ENCODE measurements at places on chromosomes 13 and 19.

- no peak for DNase-seq
Measured at GRCh38 chr13:48806522-48806921, 152.8 kb downstream of the CYSLTR2 start.

DNA sequence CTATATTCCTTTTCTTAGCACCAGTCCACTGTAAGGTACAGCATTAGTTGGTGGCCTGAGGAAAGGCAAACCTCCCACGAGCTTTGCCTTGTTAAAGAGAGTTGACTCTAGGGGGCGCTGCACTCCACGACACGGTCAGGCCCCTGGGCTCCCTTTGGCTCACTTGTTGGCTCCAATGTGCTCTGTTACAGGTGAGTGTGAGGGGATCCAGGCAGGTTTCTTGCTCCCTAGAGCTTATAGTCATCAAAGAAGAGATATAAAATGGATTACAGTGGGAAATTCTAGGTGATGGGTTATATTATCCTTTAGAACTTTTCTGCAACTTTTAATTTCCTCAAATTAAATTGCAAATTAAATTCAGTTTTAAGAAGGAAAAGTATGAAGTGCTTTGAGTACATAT, 3.7 kb downstream of the WDR87 start:
- DNase-seq: peak; percentile 66

DNA sequence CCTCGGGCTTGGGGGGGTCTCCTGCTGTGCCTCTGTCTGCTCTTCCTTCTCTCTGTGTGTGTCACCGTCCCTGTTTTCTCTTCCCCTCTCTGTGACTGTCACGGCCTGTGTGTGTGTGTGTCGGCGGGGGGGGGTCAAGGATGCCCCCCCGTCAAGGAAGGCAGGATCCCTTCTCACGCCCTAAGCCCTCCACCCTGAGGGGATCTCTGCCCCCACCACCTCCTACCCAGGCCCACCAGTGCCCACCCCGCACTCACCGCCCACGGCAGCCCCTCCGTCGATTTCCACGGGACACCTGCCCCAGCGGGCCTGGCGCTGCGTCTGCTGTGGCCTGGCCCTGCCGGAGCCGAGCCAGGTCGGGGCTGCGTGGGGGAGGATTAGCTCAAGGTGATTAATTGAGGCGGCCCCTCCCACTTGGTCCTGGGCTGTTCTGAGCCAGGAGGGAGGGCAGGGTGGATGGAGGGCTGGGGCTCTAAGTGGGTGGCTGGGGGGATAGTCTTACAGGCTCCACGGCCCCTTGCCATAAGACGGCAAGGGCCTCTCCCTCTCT, at the start of gene RAX2:
Gene RAX2, minus strand, starts transcription at position 323 of the 550 bp plus-strand sequence. CDS start 486 bp downstream, outside the sequence.
- no peak for DNase-seq

DNA sequence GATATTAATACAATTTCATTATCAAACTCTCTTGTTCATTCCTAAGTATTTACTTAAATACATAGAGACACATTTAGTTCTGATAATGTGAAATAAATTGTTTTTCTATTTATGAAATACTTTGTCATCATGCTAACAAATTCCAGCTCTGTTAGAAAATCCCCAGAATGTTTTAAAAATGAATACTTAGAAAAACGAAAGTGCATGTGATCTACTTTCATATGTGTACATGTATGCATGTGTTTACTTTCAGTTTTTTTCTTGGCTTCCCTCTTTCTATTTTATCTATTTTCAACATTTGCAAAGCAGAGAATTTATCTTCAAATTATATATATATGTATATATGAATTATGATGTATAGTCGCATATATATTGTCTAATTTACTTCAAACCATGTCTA, 1110.0 kb upstream of the PCDH20 start:
- no peak for DNase-seq

DNA sequence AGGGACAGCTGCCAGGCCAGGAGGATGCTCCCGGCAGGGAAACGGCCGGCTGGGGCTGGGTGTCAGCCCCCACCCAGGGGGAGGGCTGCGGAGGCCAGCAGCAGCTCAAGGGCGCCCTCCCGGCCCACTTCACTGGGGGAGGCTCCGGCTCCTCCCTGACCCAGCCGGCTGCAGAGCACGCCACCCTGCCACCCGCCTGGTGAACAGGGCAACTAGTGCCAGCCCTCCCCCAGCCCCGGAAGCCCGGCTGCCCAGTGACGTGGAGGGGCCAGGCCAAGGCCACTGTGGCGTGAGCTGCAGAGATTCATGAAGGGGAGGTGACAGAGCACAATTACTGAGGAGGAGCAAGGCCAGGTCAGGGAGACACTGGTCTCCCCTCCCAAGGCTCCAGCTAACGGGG, 14.7 kb downstream of the REXO1 start:
- DNase-seq: no peak

DNA sequence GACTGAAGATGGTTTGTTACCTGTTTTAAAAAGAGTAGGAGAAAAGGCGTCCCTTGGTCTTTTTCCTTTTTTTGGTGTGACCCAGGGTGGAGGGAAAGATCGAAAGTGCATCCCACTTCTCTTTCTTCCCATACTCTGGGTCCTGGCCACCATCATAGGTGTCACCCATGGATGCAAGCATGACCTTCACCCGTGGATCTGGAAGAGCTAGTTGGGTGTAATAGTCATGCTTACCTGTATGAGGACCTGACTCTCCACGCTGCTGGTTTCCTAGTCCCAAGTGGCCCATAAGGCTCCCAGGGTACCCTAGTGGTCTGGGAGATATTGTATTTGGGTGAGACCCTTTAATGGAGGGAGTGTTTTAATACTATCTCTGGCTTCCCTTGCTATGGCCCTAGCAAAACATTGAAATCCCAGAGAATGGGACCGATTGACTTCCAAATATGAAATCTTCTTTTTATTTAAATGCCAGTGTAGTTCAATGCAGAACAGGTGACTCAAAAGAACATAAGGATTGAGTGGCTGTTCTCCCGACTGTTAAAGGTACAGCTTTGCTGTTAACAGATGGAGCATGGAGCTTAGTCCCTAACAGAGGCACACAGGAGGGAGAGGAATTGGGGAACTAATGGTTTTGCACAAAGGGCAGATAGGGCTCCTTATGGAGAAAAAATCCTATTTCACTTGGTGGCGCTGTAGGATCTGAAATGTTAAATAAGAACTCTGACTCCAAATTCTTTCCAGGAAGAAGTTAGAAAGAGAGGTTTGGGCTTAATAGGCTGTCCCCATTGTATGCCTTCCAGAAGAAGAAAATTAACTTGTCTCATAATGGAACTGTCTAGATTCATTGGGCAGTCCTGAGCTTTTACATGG, 7.0 kb upstream of the ZNF550 start:
- DNase-seq: no peak

DNA sequence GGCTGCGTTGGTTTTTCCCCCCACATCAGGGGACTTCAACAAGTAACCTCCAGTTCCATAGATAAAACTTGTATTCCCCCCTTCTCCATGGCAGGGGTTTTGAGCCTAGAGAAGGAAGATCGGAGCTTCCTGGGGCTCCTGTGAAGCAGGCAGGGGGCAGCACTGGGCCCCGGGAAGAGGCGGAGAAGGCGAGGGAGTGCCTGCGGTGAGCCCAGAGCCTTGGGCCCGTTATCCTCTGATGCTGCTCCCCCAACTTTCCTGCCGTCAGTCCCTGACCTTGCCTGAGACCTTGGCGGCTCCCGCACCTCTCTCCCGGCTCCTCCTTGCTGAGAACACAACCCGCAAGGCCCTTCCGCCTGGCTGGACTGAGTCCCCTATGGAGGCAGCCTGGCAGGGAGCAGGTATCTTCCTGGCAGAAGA, 2.5 kb downstream of the LIPE start:
- no peak for DNase-seq

DNA sequence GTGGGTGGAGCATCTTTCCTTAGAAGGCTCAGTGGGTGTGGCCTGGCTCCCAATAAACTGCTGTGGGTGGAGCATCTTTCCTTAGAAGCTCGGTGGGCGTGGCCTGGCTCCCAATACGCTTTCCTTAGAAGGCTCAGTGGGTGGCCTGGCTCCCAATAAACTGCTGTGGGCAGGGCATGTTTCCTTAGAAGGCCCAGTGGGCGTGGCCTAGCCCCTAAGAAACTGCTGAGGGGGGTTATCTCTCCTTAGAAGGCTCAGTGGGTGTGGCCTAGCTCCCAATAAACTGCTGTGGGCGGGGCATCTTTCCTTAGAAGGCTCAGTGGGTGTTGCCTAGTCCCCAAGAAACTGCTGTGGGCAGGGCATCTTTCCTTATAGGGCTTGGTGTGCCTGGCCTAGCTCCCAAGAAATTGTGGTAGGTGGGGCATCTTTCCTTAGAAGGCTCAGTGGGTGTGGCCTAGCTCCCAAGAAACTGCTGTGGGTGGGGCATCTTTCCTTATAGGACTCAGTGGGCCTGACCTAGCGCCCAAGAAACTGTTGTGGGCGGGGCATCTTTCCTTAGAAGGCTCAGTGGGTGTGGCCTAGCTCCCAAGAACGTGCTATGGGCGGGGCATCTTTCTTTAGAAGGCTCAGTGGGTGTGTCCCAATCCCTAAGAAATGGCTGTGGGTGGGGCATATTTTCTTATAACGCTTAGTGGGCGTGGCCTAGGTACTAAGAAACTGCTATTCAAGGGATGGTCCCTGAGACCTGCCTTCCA, 10.3 kb downstream of the HSH2D start:
- no peak for DNase-seq

- no peak for DNase-seq
Measured at GRCh38 chr19:46818812-46819211, 30.4 kb upstream of the SLC1A5 start.

DNA sequence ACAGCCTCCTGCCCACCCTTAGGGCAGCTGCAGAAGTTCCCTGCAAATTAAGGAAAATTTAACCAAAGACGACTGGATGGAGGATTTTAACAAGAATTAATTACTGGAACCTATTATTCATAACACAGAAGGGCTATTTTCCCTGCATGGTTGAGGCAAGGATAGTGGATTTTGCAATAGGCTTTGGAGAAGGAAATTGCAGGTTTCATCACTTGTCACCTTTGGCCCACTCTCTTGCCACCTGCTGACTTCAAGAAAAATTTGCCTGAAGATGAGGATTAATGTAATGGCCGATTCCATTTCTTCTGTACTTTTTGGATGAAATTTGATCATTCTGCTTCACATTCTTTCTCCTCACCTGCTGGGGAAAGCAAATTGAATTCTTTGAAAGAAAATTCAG, 261.7 kb downstream of the FGF9 start:
- DNase-seq: no peak

- DNase-seq: no peak
Measured at GRCh38 chr19:10920781-10921180, 7.7 kb downstream of the YIPF2 start.

- no peak for DNase-seq
Measured at GRCh38 chr13:95207769-95208366, 93.4 kb downstream of the ABCC4 start.

GRCh38 chr13:46389457-46390451, 2.7 kb upstream of the RUBCNL start:
- no peak for DNase-seq

- no peak for DNase-seq
Measured at GRCh38 chr13:90201676-90202460, 1145.6 kb upstream of the MIR17HG start.

DNA sequence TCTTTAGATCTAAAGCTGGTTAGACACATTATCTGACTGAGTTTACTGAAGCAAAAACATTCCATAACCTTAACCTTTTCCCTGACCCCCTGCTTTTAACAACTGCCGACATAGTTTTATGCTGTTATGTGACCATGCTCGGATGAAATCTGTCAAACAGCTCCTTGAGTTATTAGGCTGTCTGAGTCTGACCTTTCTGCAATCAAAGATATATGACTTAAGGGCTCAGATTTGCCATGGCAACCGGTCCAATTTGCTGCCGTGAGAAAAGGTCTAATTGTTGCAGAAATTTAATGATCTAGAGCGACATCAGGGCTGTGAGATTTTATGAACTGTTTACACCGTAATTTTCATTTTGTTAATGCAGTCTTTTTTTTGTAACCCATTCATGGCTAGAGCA, 61.8 kb downstream of the URI1 start:
- DNase-seq: no peak

- no peak for DNase-seq
Measured at GRCh38 chr13:36438594-36439483, 6.5 kb downstream of the CCNA1 start.

GRCh38 chr19:6297202-6297601, 17.4 kb upstream of the MLLT1 start:
- DNase-seq: no peak

- no peak for DNase-seq
Measured at GRCh38 chr13:26679411-26680122, 81.0 kb downstream of the GPR12 start.

- no peak for DNase-seq
Measured at GRCh38 chr13:84136582-84136981, 254.3 kb upstream of the SLITRK1 start.

All from activated T-helper 1 cell treated with Interleukin-2 at 50 U/mL for 16 hours (primary cell).